Activated effector memory CD4-positive, alpha-beta T cell treated with Interleukin-2 at 50 U/mL for 16 hours (primary cell): ENCODE measurements at places on chromosomes 3 and 15.

GRCh38 chr3:173943264-173943663 is 545.7 kb downstream of the NLGN1 start:
- no peak for DNase-seq

DNA sequence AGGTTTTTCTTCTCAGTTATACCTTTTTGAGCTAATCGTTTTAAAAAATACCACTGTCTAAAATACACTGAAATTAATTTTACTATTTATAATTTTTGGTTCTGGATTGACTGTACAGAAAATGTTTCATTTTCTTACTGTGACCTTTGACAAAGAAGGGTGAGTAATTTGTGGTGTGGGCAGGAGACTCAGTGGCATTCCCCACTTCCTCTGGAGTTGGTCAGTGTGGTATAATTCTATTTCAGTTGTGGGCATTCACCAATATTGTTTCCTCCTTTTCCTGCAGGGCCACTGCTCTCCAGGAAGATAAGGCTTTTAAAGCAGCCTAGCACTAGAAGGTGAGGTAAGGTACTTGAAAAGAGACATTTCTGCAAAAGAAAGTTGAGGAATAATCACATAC is 6.5 kb downstream of the DAG1 start:
- no peak for DNase-seq

DNA sequence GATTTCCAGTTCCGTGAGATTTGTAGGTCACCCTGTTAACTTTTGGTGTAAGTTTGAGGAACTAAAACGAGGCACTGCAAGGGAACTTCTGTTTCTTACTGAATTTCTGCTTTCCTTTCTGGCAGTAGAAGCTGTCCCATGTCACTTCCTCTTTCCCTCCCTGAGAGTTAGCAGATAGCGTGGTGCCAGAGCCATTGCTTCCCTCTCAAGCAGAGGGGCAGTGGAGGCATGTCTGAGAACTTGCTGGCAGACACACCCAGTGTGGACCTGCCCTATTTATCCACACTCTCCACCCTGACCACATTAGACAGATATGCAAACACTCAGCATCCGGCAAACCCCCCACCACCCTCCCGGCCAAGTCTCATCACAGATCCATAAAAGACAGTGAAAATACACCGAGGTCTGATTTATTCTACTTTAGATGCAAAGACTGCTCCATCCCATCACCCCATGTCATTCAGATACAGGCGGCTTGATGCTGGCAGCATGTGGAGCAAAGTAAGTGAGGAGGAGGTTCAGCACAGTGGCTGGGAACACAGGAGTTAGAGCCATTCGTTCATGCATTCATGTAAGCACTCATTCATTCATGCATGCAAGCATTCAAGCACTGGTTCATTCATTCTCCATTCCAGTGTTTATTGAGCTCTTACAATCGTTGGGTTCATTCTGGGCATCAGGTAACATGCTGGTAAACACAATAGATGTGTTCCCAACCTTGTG is 324.7 kb downstream of the SHQ1 start:
- no peak for DNase-seq

- no peak for DNase-seq
These were observed 223.7 kb downstream of the PDCD6IP start for GRCh38 chr3:34022147-34022546.

DNA sequence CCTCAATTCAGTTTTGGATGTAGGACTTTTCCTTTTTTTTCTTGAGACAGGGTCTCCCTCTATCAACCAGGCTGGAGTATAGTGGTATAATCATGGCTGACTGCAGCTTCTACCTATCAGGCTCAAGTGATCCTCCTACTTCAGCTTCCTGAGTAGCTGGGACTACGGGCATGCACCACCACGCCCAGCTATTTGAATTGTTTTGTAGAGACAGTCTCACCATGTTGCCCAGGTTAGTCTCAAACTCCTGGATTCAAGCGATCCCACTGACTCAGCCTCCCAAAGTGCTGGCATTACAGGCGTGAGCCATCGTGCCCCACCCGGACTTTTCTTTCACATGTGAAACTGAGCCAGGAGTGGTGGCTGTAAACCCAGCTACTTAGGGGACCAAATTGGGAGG is 3.5 kb downstream of the RNU5B-1 start:
- DNase-seq = no peak

DNA sequence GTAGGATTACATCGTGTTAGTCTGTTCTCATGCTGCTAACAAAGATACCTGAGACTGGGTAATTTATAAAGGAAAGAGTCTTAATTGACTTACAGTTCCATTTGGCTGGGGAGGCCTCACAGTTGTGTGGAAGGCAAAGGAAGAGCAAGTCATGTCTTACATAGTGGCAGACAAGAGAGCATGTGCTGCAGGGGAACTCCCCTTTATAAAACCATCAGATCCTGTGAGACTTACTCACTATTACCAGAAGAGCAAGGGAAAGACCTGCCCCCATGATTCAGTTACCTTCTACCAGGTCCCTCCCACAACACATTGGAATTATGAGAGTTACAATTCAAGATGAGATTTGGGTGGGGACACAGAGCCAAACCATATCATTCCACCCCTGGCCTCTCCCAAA is 3.4 kb downstream of the SLC25A26 start:
- DNase-seq = no peak

- DNase-seq = no peak
These were observed 26.1 kb downstream of the CERS3 start for GRCh38 chr15:100502651-100503050.
